Stimulated activated CD4-positive, alpha-beta T cell treated with anti-CD3 and anti-CD28 coated beads, Interleukin-1b, Interleukin-23, amount 100 ng/mL, for 48 hours (primary cell): ENCODE measurements at places on chromosomes 5 and 9.

- peak; percentile 80 for DNase-seq
Observed at GRCh38 chr5:179146277-179146676, 86.1 kb downstream of the ZNF354C start.

DNA sequence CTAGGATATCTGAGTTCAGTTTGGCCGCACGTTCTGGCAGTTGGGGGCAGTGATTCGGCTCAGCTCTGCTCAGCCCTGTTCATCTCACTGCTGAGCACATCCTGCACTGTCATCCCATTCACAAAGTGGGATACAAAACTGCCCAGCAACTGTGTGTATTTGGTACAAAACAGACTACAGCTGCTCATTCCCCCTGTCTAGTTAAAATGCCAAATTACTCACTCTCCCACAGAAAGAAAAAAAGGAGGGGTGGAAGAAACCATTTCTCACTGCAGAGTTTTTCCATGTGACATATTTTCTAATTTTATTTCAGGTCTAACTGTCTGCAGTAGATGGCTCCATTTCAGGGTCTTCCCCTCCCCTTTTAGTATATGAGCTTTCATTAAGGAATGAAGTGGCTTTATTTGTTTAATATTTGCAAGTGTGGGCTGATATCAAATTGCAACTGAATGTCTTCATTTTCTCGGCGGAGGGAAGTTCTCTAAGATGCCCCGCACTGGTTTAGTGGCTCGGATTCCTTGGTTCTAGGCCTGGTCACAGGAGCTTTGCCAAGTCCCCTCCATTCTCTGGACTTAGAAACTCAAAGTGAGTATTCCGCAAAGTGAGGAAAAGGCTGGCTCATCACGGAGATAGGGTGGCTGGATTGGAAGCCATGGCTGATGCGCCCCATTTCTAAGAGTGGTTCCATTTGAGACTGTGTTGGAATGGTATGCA is 14.7 kb downstream of the COL15A1 start:
- no peak for DNase-seq

- no peak for DNase-seq
Observed at GRCh38 chr9:35518225-35518821, 28.4 kb downstream of the RUSC2 start.

- DNase-seq, result no peak
Observed at GRCh38 chr9:14978022-14979000, 68.1 kb upstream of the FREM1 start.

GRCh38 chr5:96896806-96897205 is 20.5 kb downstream of the ERAP2 start:
- peak; percentile 48 for DNase-seq

DNA sequence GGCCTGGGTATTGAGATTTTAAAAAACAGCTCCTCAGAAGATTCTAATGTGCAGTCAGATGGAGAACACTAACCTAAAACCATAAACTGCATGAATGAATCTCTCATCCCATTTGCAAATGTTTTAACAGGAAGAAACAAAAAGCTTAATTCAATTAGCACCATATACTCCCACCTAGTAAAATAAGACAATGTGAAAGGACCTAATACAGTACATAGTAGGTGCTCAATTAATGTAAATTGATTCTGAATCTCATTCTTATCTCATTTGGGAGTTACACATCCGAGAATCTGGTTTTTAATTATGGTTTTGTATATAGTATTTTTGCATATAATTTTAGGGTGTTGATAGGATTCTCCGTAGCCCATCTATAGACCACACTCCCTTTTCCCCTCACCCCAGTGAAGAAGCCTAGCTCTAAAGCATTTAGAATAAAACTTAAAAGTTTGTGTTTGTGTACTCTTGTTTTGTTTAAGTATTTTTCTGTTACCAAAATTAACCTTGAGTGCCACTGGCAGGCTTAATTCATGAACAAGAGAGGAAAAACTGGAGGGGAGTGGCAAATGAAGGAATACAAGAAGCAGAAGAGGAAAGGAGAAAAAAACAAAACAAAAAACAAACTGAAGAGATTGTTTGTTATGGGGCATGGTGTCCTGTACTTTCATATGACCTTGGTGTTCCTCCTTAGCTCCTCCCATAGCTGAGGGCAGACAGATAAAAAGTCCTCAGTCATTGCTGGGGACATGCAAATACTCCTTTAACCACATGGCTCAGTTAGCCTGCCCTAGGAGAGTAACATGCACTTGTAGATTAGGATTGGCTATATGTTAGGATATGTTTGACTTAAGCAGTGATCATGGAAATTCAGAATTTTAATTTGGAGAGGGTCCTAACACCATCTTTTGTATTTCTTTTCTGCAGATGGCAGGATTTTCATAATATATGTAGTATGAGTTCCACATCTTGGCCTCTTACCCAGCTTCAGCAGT is 1.2 kb downstream of the RNF14 start:
- DNase-seq, result no peak

DNA sequence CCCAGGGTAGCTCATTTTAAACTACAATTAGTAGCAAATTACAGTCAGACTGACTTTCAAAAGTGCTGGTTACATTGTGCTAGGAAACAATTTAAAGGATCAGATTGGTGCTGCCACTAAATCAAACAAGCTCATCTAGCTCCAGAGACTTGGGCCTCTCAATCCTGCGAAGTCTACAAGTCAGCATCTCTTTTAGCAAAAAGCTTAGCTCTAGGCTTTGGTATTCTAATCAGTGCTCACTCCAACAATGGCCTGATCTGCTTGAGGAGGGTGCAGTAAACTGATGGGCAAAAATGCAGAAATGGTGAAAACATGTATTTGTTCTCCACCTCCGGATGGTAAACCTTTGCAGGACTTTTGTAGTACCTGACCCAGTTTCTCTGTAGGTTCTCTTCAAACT is 47.0 kb upstream of the SEMA6A start:
- DNase-seq, result no peak

DNA sequence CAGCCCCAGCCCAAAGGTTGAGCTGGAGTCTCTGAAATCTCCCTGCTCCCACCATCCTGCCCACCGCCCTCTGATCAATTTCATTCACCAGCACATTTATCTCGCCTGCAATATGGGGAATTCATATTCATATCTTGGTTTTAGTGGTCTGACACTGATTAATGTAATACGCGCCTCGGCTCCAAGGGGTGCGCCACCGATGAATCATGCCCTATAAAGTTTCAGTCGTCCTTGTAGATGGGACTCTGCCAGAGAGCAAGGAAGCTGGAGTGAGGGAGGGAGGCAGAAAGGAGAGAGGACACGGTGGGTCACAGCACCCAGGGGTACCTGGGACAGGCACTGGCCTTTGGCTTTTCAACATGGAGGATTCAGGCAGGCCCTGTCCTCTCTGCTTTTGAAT is 8.9 kb downstream of the IRX1 start:
- no peak for DNase-seq

DNA sequence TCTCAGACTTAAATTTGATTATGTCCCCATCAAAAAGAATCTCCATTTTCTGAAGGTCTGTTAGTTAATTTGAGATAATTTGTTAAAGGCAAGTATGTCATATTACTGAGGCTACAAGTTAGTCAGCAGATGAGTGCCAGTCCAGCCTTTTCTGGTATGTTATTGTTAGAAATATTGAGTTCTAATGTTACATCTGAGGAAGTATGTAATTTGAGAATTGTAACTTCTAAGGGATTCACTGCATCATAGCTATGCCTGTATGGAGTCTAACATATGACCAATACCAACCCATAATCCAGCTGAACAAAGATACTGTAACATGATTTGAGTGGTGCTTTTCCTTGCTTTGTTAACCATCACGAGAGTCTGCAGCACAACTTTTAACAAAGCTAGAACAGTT is 13.9 kb downstream of the SLC23A1 start:
- DNase-seq, result no peak

- DNase-seq, result no peak
Observed at GRCh38 chr9:33939924-33940874, 108.5 kb downstream of the UBAP2 start.

DNA sequence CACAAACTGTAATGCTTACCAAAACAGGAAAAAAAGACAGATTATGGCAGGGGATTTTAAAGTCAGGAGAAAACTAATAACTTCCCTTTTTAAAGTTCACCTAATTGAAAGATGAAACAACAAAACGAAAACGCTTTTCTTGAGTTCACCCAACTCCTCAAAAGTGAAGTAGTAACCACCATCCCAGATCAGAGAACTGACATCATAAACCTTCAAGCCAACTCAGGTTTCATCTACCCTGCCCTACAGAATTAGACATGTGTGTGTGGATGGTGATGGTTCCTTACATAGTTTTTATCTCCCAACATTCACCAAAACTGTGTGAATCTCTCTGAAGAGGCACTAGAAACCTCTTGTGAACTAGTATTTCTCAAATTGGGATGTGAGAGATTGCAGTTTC is 195.2 kb upstream of the PTGER4 start:
- DNase-seq, result no peak

GRCh38 chr9:120755044-120755443 is 38.2 kb downstream of the FBXW2 start:
- no peak for DNase-seq

- DNase-seq, result no peak
Observed at GRCh38 chr9:98503867-98504266, 204.9 kb downstream of the GABBR2 start.

GRCh38 chr9:133071484-133072150 is 9.8 kb downstream of the CEL start:
- no peak for DNase-seq

DNA sequence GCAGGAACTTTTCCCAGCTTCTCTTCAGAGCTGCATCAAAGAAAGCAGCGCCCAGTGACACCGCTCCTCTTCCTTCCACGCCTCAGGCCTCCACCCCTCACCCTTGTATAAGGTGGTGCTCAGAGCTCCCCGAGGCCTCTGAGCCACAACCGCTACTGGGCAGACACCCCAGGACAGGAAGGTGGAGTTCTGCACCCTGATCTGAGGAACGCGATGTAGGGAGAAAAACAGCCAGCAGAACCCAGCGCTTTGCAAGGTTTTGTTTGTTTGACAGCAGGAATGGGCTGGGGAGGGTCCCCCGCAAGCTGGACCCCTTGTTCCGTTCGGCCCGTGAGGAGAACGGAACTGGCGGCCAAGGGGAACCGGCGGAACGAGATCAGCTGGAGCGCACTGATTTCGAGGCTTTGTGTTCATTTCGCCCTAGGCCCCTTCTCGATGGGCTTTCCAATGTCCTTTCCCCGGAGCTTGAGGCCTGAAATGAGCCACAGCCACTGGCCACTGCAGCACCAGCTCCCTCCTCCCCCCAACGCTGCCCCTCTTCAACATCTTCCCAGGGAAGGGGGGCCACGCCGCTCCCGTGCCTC is 4.1 kb downstream of the EDF1 start:
- no peak for DNase-seq

- DNase-seq, result no peak
Observed at GRCh38 chr5:113266913-113267227, 167.9 kb downstream of the TSSK1B start.

GRCh38 chr5:53971131-53971530 is 339.2 kb downstream of the ARL15 start:
- no peak for DNase-seq

DNA sequence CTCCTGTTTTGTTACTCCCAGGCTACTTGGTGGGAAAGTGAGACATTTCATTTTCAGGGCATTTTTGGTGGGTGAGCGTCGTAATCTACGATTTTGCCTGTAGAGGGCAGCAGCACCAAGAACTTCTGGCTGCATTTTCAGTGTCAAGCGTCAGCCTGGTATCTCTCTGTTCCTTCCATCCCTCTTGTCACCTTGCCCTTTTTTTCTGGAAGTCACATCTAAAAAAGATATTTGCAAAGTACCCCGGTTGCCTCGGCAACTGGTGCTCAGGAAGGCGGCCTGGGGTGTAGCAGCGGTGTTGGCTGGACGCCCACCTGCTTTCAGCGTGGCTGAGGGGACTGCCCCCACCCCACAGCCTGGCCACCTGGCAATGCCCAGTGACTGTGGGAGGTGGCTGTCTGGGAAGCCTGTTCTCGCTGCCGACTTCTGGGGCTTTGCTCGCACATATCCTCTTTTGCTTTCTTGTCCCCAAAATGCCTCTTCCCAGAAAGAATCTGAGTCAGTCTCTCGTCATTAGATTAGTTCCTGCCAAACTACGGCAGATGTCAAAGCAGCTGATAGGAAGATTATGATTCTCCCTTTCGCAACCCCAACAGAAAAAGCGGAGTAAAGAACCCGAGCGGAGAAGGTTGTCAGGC is 84.5 kb downstream of the ACER2 start:
- peak; percentile 29 for DNase-seq

- no peak for DNase-seq
Observed at GRCh38 chr5:8923526-8923925, 622.3 kb downstream of the SEMA5A start.

DNA sequence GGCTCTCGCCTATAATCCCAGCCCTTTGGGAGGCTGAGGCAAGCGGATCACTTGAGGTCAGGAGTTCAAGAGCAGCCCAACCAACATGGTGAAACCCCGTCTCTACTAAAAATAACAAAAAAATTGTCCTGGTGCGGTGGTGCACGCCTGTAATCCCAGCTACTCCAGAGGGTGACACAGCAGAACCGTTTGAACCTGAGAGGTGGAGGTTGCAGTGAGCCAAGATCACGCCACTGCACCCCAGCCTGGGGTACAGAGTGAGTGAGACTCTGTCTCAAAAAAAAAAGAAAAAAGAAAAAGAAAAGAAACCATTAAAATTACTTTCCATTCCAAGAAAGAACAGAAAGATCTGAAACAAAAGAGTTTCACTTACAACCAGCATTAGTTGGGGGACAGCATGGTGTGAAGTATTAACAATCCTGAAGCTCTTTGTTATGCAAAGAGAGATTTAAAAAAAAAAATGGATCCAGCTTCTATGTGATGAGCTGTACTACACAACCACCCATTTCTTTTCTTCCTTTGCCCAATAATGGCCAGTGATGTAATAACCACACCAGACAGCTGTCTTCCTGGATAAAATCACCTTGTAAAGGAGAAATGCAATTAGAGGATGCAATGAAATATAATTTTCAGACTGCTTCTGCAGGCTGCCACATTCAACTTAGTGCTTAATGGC is 76.9 kb downstream of the MED27 start:
- no peak for DNase-seq

DNA sequence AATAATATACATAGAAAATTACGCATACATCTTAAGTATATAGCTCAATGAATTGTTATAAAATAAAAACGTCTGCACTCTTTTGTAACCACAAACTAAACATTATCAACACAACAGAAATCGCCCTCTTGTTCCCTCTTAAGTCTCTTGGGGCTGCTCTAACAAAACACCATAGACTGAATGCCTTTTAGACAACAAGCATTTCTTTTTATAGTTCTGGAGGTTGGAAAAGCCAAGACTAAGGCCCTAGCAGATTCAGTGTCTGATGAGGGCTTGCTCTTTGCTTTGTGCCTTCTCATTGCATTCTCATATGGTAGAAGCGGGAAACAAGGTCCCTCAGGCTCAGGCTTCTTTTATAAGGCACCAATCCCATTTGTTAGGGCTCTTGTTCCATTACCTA is 4.9 kb upstream of the IFNB1 start:
- no peak for DNase-seq

GRCh38 chr5:154708846-154709245 is 46.3 kb upstream of the LARP1 start:
- no peak for DNase-seq

- DNase-seq, result no peak
Observed at GRCh38 chr9:123395276-123395688, 39.3 kb downstream of the CRB2 start.

DNA sequence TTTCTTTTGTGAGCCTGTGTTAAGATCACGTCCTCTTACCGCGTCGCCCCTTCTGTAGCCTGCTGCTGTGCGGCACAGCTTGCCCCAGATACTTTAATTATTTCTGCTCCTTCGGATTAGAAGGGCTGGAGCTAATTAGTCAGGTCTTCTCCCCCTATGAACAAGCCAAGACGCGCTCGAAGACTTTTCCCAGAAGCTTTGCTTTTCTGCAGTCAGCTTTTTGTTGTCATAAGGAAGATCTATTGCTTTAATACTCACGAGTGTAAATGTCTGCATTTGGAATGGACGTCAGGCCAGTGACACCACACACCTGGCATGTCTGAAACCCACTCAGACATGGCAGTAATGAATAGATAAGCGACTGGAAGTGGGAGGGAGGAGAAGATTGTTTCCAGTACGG is 37.0 kb downstream of the PRUNE2 start:
- DNase-seq, result no peak
